ENCODE measurements at places on chromosomes 6 and 20.

GRCh38 chr6:44035621-44036020 is 91.6 kb downstream of the MRPL14 start:
- peak; percentile 17 for DNase-seq

- peak; percentile 34 for DNase-seq
Observed at GRCh38 chr20:21101453-21101931, 4.7 kb downstream of the LINC00237 start.

DNA sequence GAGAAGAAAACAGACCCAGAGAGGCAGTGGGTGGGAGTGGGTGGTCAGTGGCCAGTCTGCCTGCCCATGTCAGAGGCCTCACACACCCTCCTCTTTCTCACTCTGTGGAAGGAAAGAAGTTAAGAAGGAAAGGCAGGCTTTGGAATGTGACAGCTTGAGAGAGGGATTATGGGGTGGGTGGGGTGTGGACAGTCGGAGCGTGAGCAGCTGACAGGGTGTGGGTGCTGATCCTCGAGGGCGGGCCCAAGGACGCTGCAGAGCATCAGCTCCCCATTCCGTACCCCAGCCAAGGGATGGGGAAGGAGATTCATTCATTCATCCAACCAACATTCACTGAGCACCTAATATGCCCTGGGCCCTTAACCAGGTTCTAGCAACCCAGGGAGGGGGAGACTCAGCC is 4.8 kb downstream of the TGM6 start:
- no peak for DNase-seq

DNA sequence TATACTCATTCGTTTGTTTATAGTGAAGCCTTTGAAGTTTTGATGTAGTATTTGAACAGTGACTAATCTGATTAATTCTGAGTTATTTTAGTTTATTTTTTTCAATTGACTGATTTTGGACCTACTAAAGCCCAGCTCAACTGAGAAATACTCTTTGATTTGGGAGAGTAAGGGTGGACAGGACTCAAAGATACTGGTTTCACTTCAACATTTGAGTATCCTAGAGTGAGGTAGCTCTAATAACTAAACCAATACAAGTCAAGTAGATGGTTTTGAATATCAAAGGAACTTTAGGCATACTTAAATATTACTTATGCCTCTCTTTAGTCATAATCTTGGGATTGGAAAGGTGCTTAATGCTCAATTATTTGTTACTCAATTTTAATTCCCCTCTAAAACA is 65.6 kb downstream of the ZNF292 start:
- no peak for DNase-seq

DNA sequence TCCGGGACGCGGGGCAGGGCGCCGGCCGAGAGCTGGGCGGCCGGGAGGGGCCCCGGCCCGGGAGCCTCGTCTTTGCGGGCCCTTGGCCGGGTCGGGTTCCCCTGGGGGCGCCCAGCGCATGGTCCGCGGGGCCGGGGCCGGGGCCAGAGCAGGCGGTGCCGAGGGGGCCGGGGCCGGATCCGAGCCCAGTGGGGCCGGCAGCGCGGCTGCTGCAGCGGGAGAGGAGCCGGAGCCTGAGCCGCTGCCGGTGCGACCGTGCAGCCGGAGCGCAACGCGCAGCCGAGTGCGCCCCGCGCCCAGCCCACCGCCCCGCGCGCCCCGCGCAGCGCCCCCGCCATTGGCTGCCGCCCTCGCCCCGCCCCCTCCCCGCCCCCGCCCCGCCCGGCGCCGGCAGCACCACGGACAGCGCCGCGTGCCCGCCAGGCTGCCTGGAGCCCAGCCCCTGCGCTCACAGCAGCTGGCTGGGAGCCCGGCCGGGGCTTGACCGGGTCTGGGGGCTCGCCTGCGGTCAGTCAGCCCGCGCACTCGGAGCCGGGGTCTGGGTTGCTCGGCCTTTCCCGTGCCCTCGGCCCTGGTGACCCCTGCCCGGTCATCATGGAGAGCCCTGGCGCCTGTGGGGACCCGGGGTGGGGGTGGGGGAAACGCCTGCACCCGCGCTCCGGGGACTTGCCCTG is at the start of gene HRH3:
TSS of gene HRH3 (minus strand) at position 287 of the 674 bp plus-strand sequence. CDS start 308 bp downstream, outside the sequence.
- peak; percentile 77 for DNase-seq

DNA sequence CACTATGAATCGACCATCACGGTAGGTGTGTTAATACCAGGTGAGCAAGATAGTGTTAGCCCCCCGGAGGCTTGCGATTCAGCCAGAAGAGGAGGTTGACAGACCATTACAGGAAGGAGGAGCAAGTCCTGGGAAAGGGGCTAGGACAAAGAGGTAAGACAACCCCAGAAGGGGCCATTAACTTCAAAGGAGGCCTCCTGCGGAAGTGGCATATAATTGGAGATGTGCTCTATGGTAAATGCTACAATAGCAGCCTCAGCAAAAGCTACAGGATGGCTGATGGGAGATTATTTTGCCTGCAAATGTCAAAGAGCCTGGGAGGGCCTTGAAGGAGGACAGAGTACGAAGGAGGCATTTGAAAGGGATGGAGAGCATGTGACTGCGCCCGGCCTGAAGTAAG is 108.6 kb upstream of the CITED2 start:
- DNase-seq, result no peak

DNA sequence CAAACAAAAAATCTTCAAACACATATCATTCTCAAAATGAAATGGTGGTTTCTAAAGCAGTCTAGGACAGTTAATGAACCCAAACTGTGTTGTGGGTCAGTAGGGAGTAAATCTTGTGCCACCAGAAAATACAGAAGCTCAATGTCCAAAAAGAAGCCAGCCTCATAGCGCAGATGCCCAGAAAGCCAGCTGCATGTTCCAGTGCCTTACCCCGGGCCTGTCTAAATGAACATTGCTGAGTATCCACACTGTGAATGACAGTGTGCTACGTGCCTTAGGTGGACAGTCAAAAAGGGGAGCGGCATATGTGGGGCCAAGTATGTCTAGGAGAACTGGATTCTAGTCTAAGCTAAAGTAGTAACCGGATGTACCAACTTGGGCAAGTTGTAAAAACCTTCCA is 10.9 kb downstream of the FYN start:
- no peak for DNase-seq

DNA sequence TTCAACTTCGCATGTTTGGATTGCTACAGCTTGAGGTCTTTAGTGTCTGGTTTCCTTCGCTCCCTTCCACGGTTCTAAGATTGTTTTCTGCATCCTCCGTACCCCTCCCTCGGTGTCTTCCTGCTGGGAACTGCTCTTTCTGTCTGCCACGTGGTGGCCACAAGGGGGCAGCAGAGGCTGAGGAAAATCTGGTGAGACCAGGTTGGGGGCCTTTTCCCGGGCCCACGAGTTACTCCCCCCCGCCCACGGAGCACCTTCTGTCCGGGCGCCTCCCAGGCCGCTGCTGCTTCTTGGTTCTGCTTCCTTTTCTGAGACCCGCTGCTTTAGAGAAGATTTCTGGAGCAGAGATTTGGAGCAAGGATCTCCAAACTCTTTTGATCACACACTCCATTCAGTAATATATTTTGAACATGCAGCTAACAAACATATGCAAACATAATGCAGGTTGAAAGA is 21.1 kb upstream of the NOTCH4 start:
- peak; percentile 90 for DNase-seq

GRCh38 chr6:155678361-155678760 is 222.7 kb upstream of the NOX3 start:
- no peak for DNase-seq

Measured in right hindlimb (tissue), 1 donor.